Bone marrow (tissue), 2 donors: ENCODE measurements at places on chromosomes 1 and 21.

DNA sequence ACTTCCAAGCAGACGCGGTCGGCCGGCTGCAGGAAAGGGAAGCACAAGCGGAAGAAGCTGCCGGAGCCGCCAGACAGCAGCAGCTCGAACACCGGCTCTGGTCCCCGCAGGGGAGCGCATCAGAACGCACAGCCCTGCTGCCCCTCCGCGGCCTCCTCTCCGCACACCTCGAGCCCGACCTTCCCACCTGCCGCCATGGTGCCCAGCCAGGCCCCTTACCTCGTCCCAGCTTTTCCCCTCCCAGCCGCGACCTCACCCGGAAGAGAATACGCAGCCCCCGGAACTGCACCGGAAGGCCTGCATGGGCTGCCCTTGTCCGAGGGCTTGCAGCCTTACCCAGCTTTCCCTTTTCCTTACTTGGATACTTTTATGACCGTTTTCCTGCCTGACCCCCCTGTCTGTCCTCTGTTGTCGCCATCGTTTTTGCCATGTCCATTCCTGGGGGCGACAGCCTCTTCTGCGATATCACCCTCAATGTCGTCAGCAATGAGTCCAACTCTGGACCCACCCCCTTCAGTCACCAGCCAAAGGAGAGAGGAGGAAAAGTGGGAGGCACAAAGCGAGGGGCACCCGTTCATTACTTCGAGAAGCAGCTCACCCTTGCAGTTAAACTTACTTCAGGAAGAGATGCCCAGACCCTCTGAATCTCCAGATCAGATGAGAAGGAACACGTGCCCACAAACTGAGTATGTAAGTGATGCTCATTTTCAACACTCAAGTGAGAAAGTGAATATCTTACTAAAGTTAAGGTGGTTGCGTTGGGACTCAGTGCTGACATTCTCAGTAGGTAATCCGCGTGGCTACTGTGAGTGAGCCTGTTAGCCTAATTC is 25.5 kb downstream of the UTS2 start:
- no peak for DNase-seq

DNA sequence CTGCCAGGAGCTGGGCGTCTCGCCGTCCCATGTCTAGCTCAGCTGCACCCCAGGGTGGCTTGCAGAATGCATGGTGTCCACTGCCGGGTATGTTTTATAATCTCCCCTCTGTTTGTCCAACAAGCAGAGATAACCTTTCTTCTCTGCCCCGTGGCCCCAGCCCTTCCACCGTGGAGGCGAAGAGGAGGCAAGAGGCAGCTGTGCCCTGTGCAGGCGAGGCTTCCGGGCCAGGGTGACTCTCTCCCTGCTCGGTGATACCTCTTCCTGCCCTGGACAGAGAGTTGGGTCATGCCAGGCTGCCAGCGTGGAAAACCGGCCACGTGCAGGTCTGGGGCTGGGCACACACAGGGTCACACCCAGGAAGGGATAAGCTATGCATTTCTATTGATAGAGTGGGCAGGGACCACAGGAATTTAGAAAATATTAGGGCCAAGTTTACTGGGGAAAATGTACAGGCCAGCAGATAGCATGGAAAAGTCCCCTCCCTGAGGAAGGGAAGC is at the start of gene TFF2:
Gene TFF2 (minus strand): TSS at position 68 of the 500 bp plus-strand sequence. CDS start 37 bp downstream, at position 31.
- DNase-seq: no peak

DNA sequence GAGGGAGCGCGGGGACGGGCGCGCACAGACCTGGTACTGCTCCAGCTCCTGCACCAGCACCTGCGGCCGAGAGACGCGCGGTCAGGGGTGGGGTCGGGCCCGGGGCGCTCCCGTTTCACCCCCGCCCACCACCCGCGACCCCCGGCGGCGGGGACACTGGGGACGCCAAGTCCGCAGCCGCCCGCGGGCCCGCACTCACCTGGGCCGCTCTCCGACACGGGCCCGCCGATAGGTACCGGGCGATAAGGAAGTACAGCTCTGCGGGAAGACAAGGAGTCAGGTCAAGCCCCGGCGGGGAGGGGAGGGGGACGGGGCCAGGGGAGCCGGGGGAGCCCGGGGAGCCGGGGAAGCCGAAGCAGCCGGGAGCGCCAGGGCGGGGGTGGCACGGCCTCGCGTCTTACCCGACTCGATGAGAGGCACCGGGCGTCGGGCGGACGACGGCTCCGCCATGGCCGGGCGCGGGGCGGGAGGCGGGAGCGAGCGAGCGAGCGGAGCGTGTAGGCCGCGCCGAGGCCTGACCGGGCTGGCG is 326 bp downstream of the BRWD1 start:
- DNase-seq: no peak

- DNase-seq: no peak
These were observed 3.2 kb upstream of the ADIPOR1 start for GRCh38 chr1:202961220-202961880.

DNA sequence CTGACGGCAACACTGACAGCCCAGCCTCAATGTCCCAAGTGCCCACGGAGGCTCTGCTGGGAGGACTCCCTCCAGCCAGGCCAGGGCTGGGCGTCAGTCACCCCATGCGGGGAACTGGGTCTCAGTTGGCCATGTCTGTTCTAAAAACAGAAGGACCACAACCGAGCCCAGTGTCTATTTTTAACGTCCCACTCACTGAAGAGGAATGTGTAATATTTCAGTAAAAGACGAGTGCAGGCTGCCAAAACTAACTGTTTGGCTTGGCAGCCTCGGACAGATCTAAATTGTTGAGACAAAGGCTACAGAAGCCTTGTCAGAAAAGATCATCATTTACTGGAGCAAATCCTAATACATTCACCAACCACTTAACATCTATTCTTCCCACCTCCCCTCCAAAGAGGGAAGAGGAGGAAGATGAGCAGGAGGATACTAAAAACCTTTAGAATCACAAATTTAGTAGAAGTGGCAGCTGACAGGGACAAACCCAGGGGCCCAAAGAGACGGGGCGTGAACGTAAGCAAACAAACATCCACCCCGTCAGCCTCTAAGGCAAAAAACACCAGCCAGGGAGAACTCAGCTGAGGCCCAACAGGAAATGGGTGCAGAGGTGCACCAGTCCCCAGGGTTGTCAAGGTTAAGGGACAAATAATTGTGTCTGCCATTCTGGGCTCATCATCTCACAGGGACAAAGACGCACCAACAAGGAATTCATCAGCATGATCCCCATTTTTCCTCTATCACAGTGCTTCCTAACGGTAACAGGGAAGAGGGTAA is 18.7 kb downstream of the C1orf198 start:
- no peak for DNase-seq
